Endothelial cell of umbilical vein (primary cell): ENCODE measurements at places on chromosomes 11 and 22. TPM values are rescaled to one million over a fixed set of nuclear protein-coding genes. Genes with fewer than 3 reads are reported as not detected.

Gene CCDC73
- total RNA-seq, result not detected in 2 replicates

DNA sequence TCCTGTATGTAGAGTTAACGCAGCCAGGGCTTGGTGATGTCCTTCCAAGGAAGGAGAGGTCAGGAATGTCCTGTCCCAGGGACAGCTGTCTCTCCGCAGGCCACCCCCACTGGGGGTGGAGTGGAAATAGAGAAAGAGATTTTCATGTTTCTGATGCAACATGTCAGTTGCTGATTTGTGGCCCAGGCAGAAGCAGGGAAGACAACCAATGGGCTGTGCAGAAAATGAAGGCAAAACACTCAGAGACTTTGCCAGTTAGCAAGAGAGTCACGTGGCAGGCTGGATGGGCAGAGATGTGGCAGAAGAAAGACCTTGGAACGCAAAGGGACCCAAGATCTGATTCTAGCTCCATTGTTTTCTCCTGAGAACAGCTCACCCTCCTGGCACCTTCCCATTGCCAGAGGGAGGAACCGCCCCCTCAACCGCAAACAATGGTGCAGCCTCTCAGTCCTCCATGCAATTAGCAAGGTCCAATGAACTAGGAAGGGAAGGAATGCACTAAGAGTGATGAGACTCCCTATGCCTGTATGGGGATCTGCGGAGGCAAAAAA lies 71.0 kb downstream of the SYN3 start:
- DNase-seq, result no peak

GRCh38 chr11:33634291-33634834 lies 66.3 kb downstream of the C11orf91 start:
- DNase-seq, result no peak

- DNase-seq, result no peak
Measured at GRCh38 chr11:30210357-30210756, 20.5 kb upstream of the FSHB start.

DNA sequence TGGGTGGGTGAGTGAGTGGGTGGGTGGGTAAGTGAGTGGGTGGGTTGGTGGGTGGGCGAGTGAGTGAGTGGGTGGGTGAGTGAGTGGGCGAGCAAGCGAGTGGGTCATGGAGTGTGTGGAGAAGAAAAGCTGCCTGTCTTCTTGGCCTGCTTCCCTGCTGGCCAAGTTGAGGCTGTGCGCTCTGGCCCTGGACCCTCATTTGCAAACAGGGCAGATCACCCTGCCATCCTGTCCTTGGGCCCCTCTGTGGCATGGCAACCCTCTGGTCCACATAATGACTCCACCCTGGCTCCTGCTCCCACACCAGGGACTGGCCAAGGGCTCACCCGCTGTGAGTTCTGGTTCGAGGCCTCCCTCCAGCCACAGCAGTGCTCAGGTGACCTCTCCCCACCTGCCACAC lies 35.1 kb downstream of the CAPN1 start:
- no peak for DNase-seq

- no peak for DNase-seq
Measured at GRCh38 chr22:41226723-41227655, 13.7 kb downstream of the CHADL start.

DNA sequence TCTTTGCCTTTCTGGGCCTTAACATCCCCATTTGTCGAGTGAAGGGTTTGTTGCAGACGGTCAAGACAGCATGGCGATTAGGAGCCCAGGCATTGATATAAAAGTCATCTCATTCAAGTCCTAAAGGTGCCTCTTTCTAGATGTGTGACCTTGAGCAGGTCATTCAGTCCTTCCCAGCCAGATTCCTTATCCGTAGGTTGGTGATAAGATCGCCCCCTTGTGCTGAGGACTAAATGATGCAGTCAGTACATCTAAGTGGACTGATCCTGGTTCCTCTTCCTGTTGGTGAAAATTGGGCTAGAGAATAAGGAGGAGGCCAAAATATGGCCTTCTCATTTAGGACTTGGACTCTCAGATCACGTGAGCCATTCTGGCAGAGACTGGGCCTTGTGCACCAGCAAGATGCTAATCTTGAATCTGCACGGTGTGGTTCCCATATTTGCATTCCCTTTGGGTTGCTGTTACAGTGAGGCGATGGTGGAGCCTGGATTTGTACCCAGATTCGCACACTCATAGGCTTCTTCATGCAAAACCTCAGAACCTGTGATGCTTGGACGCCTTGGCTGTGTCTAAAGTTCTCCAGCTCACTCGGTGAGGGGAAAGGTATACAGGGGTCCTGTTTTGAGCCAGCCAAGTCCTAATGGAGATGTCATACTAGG lies 156.8 kb downstream of the MYO18B start:
- no peak for DNase-seq

Gene ANGPTL5
- not detected in 2 replicates for total RNA-seq

DNA sequence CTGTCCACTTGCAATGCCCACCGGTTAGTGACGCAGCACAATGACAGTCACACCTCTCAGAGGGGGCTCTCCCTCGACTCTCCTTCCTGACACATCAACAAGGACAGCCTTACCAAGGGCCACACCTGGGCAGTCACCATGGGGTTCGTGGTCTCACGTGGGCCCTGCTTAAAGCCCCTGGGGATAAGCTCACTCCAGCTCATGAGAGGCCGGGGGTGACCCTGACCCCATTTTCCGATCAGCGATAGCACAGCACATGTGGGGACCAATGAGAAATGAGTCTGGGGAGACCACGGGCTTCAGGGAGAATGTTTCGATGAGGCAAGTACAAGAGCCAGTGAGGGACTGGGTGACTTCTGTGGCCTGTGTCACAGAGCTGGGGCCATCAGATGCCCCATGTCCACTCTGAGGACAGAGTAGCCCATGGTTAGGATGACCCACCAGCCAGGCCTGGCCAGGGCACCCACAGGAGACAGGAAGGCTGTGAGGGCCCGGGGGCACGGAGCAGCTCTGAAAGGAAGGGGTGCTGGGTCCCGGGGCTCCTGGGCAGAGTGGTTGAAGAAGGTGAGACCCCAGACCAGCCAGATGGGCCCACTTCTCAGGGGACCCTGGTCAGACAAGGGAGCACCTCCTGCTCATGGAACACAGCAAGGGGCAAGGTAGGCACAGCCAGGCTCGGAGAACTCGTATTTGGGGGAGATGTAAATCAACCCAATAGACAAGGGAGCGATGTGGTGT lies 128.8 kb downstream of the MED15 start:
- DNase-seq, result no peak

Gene OR5T1
- total RNA-seq, result not detected in 2 replicates

- DNase-seq, result no peak
Measured at GRCh38 chr11:108694846-108695245, 30.0 kb downstream of the DDX10 start.

Gene SERHL2
- 0.76 and 0.80 TPM in 2 replicates for total RNA-seq

GRCh38 chr11:126405906-126406305 lies 50.4 kb downstream of the ST3GAL4 start:
- DNase-seq, result no peak

GRCh38 chr11:8768625-8769333 lies 86.2 kb downstream of the RPL27A start:
- DNase-seq, result no peak

GRCh38 chr11:75500742-75501141 lies 25.0 kb downstream of the GDPD5 start:
- DNase-seq, result no peak

DNA sequence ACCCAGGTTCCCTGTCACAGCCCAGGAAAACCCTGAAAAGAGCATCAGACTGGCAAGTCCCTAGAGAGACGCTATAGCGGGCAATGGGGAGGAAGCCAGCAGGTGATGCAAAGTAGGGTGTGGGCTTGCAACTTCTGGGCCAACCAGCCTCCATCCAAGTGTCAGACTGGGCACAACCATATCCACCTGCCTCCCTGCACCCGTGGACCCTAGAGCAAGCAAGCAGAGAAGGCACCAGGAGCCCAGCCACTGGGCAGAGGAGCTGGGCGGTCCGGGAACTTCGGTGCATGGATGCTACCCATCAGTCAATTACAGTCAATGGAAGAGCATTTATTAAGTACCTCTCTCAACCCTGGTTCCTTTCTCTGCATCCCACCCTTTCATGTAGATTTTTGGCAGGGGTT lies 2.8 kb downstream of the NECTIN1 start:
- no peak for DNase-seq

Gene ZW10
- total RNA-seq, result 22.1 and 22.9 TPM in 2 replicates

- no peak for DNase-seq
Measured at GRCh38 chr11:23563591-23563990, 703.3 kb upstream of the CCDC179 start.

DNA sequence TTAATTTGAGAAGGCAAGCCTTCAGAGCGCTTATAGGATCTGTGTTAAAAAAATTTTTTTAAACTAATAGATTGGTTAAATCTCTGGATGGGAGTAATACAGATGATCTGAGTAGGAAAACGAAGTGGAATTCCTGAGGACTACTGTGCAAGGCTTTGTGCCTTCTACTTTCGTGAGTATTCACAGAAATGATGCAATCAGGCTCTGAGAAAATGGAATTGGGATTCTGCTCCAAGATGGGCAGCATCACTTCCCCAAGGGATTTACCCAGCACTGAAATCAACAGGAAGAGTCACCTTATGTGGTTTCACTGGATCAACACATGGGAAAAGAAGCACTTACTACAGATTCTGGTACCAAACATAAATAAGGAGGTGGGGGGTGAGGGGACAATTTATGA lies 12.5 kb downstream of the KMT5B start:
- no peak for DNase-seq

GRCh38 chr11:122733318-122733717 lies 77.8 kb downstream of the UBASH3B start:
- peak; percentile 99 for DNase-seq

GRCh38 chr22:19715188-19715930 lies 1.1 kb downstream of the SEPTIN5 start:
- no peak for DNase-seq

DNA sequence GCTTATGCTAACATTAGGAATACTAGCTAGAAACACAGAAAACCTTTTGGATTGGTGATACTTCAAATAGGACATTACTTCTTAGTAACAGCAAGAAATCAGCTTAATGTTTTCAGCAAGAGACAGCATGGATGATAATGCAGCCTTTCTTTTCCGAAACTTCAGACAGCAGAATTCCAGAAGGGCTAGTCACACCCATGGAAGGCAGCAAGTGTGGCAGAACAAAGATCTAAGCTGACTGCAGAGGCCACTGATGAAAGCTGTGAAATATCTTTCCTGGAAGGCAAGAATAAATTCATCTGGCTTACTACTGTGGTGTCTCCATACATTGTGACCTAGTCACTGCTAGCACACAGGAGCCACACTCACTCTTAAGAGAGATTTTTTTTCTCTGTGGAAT lies 100.3 kb downstream of the CCDC83 start:
- DNase-seq, result no peak

DNA sequence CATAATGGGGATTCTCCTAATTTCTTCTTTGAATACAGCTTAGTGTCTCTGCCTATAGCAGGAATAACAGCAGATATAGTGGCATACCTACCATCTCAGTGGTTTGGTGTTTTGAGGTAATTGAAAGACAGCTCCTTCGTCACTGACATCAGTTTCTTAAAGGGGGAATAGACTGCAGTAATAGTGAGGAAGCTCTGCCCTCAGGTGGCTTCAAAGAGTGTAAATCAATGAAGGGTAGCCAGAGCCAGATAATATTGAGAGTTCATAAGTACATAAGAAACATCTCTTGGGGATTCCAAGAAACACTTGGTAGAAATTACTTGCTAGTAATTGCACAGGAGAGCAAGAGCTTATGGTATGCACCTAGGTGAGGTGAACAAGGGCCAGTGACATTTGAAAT lies 4.4 kb downstream of the OR6M1 start:
- no peak for DNase-seq

- no peak for DNase-seq
Measured at GRCh38 chr11:86207413-86207812, 37.1 kb upstream of the EED start.

- DNase-seq, result no peak
Measured at GRCh38 chr11:106202935-106203620, 125.6 kb downstream of the AASDHPPT start.

Gene H19
- 0.37 and 3.2 TPM in 2 replicates for total RNA-seq

- DNase-seq, result no peak
Measured at GRCh38 chr22:35367331-35367886, 13.5 kb upstream of the HMOX1 start.

GRCh38 chr11:9571071-9571762 lies 2.3 kb upstream of the WEE1 start:
- DNase-seq, result no peak

DNA sequence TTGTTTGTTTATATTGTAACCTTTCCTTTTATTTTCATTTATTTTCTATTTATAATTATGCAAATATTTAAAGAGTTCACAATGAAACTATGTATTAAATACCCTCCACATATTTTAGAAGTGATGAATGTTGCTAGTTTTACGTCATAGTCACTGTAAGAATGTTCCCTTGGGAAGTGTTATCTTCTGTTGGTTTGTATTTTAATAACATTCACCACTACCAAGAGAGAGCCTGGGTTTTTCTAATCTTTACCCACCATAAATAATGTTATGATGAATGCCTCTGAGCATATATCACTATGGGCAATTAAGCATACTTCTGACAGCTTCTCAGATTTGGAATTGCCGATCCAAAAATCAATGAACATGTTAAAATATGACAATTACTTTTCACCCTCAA lies 80.7 kb downstream of the GGT1 start:
- DNase-seq, result no peak

Gene OR4A16
- total RNA-seq, result not detected in 2 replicates

DNA sequence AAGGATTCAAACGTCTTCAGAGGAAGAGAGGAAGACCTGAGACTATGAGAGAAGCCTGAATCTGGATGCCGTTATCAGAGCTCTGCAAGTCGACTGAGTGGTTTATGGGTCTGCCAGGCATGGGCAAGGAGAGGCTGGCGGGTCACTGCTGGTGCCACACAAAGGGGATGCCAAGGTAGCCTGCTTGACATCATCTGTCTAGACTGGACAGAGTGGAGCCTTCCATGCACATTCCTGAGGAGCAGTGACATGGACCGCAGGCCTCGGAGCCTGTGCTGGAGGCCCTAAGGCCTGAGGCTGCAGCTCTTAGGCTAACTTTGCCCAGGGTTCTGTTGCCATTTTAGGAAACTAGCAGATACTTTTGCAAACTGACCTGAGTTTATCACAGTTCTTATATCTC lies 127.4 kb downstream of the WT1 start:
- DNase-seq, result no peak

GRCh38 chr11:70059971-70060370 lies 18.1 kb upstream of the ANO1 start:
- no peak for DNase-seq

- DNase-seq, result peak; percentile 95
Measured at GRCh38 chr11:123590296-123590912, 64.0 kb downstream of the SCN3B start.

DNA sequence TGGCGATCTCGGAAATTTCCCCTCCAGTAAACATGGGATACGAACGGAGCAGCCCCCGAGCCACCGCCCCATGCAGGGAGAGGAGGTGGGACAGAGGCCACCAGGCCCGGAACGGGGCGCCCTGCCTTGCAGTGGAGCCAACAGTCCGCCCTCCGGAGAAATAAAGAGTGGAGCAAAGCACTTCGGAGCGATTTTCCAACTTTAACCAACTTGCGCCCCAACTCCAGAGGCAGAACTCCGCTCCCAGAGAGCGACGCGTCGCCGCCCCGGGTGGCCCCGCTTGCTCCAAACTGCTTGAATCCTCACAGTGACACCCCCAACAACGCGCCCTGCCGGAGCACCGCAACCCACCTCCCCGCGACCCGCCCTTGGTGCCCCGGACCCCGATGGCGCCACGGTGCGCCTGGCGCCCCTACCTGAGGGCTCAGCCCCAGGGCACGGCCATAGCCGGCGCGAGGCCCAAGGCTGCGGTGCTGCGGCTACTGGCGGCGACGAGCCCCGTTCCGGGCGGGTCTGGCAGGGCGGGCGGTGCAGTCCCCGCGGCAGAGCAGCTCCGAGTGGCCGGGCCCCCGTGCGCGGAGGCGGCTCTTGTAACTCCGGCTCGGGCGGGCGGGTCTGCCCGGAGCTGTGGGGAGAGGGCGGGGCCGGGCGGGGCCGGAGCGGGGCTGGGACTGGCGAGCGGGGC lies at the start of gene AHNAK:
Gene AHNAK, minus strand, starts transcription at position 563 of the 685 bp plus-strand sequence. CDS start 10,708 bp downstream, outside the sequence.
- DNase-seq, result peak; percentile 56
